NCI-H2081 treated with DMSO at 0.1 percent for 48 hours (cell line): ENCODE measurements at places on chromosomes 11 and 22.

DNA sequence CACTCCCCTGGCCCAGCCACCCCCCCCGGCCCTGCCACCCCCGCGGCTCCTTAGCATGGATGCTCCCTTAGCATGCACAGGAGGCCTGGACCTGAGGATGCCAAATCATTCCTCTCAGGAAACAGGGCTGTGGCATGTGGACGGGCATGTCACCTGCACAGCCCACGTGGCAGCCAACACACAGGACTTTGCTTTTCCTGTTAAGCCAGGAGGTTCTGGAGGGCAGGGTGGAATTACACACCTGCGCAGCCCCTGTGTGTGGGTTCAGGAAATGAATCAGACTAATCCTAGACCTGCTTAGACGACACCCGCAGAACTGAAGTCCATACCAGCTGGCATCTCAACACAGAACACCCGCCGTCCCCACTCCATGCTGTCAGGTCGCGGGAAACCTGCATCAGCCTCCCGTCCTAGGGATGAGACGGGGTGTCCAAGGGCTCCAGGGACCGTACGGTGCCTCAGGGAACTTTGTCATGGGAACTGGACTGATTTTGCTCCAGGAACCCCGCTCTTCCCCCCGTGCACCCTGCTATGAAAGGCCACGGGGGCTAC lies 10.2 kb downstream of the CERK start:
- no peak for DNase-seq

DNA sequence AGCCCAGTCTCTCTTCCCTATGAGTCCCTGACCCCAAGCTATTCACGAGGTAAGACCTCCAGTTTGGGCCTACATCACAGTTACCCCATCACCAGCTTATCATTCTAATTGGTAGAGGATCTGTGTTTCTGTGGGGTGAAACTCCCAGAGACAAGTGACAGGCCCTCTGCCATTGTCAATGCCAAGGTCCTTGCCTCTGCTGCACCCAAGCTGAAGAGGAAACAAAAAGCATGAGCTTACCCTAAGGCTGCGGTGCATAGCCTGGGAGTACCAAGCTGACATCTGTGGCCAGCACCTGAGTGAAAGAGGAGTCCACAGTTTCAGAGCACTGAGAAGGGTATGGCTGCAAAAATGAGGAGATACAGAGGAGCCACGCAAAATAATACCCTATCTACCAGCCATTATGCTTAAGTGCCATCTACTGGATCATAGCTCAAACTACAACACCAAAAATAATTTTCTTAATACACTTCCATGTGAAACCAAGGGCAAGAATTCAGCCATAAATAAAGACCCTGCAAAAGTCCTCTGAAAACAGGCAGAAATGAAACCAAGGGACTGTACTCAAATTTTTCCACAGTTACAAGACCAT lies 62.3 kb upstream of the ANO5 start:
- peak; percentile 29 for DNase-seq

DNA sequence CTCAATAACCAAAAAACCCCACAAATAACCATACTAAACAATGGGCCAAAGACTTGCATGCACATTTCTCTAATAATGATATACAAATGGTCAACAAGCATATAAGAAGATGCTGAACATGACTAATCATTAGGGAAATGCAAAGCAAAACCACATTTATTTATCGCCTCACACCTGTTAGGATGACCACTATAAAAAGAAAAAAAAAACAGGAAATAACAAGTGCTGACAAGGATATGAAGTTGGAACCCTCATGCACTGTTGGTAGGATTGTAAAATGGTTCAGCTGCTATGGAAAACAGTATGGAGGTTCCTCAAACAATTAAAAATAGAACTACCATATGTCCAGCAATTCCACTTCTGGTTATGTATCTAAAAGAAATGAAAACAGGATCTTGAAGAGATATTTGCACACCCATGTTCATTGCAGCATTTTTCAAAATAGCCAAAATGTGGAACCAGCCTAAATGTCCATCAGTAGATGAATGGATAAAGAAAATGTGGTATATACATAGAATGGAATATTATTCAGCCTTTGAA lies 66.2 kb downstream of the AMBRA1 start:
- no peak for DNase-seq

- no peak for DNase-seq
These were observed 91.9 kb downstream of the WT1 start for GRCh38 chr11:32343325-32344008.

DNA sequence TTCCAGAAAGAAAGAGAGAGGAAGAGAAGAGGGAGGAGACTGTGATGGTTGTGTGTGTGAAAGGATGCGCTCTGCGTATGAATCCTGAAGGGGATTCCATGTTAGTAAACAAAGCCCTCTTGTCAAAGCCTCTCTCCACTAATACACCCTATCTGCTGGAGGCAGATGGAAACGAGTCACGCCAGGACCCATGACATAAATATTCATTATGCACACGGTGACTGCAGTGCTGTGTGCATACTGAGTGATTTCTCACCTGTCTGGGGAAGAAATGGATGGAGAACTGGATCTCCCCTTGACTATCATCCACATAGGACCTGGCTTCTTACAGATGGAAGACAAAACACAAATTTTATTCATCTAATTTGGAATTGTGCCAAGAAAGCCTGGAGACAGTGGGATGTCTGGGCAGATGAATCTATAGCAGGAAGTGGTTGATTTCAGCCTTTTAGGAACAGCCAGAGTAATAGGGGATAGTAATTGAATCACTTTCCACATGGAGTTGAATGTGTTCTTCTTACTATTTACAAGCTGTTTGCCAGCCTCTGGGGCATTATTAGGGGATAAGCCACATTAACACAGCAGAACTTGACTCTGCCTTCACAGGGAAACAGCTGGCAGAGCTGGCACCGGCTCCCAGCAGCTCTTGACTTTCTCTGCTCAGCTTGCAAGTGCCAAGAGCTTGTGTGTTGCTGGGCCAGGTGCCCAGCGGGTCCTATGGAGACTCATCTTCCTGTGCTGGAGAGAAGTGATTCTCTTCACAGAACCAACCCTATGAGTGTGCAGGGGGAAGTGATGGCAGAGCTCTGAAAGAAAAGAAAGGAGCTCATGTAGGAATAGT lies 9.0 kb downstream of the MTNR1B start:
- peak; percentile 86 for DNase-seq
